ENCODE measurements at places on chromosomes 2 and 18.

DNA sequence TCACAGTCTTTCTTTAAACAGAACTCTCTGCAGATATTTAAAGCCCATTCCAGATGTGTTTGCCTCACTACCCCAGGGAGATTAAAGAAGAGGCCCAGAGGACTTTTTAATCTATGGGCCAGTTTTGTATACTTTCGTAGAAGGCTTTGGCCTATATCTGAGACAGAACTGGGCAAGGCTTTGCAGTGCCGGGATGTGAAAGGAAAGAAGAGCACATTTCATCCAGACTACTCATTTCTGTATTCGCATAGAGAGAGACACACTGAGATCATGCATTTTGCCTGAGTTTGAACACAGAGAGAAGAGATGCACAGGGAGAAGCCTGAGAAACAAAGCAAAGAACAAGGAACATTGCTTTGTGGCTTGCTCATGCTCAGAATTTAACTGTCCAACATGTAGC, 54.9 kb upstream of the SLC5A7 start:
- no peak for DNase-seq

GRCh38 chr2:121925466-121925865, 170.0 kb downstream of the TSN start:
- DNase-seq, result no peak

DNA sequence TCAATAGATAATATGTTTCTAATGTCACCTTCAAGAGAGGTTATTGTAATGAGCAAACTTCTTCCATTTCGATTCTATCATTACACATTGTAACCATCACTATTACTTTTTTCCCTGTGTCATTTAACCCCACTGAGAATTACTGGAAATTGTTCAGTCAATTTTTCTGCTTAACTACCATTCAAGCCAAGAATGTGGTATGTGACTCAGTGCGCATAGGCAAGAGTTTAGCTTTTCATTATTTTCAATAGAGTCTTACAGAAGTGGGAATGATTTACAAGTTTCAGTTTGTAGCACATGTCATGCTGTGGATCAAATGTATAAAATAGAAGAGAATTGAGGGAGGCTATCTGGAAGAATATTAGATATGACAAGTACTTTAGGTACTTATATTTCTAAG, 34.3 kb upstream of the PIEZO2 start:
- no peak for DNase-seq

- no peak for DNase-seq
These were observed 15.0 kb upstream of the PAX3 start for GRCh38 chr2:222313816-222314215.

DNA sequence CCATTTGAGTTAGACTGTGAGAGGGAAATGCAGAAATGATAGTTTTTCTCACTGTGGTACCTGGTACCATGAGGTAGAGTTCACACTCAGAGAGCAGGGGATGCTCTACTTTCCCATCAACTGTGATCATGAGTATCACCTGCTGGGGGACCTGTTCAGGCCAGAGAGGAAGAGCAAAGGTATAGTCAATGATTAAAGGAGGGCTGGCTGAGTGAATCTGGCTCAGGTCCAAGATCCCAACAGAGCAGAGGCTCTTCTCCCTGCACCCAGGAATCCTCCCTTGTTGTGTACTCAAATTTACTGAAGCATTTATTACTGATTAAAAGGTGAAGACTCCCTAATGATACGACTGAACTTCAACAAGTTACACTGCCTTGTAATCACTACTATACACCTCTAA, 104.6 kb upstream of the CHRNA1 start:
- no peak for DNase-seq

GRCh38 chr18:1078301-1078700, 173.6 kb downstream of the ADCYAP1 start:
- DNase-seq, result no peak

- DNase-seq, result no peak
These were observed 15.8 kb downstream of the D2HGDH start for GRCh38 chr2:241750076-241750840.

DNA sequence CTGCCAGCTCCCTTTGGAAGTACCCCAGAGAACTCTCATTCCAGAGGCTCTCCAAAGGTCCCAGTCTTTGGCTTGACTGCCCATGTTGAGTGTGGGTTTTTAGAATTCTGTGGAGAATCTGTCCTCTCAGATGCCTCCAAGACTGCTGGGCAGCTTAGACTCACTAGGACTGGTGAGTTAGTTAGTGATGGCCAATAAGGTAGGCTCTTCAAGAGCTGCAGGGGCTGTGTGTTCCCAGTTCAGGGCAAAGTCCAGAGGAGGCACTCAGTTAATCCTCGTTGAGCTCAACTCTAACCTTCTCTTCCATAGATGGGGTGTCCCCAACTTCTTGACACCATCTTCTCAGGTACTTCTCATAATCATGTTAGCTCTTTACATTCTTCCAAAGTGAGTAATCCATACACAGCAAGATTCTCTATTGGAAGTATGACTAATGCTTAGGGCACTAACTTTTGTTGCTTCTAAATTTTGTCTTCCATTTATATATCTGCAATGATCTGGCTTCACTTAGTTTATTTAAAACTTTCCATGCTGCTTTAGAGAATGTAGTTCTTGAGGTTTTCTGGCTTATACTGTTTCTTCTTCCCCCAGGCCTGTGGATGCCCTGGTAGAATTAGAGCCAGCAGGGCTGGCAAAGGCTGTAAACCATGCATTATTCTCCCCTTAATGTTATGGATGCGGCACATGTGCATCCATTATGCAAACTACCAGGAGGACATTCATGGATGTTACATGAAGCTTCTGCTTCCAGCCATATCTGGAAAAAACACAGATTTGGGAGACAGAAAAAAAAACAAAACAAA, 88.9 kb downstream of the POLE4 start:
- DNase-seq, result no peak

DNA sequence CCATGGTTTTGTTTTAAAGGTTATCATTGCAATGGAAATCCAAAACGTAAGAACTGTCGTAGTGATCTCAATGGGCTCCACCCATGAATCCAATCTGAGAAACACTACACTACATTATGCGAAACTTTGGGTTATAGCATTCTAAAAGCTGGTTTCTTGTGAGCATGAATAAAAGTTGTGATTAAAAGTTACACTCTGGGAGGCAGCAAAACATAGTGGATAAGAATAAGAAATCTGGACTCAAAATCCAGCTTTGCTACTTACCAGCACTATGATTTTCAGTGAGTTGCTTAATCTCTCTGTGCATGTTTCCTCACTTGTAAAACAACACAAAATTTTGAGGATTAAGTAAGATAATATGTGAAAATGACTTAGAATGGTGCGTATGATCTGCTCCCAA, 25.7 kb upstream of the THOC1 start:
- DNase-seq, result no peak

DNA sequence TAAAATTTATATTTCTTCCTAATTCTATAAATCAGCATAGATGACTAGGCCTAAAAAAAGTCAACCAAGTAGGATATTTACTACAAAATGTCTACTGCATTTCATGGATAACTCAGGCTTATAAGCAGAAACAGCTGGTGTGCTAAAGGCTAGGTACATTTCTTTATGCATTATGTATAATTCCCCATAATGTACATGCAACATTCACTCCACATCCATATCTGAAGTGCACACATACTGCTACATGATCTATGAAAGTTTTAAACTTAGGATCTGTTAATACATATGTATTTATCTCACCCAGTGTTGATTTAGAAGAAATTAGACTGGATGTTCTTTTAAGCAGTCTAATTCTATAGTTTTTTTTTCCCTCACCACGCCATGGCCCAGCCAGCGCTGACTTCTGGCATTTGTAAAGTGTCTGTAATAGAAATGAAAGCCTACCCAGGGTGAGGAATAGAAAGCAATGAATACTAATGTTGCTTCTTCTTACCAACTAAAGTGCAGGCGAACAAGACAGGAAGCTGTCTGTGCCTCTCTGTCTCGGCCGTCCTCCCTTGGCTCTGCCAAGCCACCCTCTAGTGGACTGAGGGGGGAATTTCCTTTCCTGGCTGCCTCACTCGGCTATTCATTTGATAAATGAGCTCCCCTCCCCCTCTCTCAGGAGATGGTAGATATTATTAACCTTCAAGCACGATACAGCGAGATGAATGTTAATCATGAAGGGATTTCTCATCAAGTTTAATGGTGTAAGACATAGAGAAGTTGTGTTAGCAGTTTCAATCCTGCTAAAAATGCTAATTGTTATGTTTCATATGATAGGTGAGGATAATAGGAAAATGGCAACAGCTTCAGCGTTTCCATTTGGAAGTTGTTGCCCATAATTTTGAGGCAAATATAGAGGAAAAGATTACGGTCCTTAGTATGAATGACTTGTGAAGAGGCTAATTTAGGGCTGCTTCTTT, 384.5 kb downstream of the MTX2 start:
- DNase-seq, result peak; percentile 66

GRCh38 chr2:23695890-23696751, 230.8 kb downstream of the ATAD2B start:
- DNase-seq, result no peak

DNA sequence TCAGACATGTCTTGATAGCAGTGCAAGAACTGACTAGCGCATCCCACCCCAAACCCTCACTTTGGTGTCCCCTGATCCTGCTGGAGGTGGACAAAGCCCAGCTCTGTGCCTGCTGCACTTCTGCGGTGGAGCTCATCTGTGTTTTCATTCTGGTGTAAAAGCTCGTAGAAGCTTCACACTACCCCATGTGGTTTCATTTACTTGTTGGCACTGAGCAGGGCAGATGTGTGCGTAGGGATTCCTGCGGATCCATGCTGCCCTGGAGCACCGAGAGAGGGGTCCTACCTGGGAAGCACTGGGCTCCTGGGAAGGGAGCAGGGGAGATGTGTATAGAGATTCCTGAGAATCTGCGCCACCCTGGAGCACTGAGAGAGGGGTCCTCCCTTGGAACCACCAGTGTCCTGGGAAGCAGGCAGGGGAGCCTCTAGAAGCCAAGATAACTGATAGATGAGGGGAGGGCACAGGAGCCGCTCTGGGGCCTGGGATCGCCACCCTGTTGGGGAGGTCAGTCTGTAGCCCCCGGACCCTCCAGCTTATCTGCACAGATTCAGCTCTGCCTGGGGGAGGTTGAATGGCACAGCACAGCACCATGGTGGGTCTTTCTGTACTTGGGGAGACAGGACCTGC, 106.9 kb upstream of the OTOS start:
- DNase-seq, result no peak

DNA sequence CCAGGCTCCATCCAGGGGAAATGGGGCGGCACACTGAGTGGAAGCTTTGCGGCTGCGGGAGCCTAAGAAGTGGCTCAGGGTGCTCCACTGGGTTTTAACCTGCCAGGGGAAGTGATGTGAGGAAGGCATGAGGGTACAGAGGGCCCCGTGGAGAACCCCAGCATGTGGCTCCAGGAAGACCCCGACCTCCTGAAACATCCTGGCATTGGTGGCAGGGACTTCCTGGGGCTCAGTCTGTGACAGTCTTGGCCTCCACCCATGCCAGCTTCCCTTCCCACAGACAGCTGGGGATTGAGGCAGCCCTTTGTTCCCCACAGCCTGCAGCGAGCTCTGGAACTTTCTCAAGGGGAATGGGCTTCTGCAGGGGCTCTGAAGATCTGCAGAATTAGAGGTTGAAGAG, 146.6 kb downstream of the TNS1 start:
- no peak for DNase-seq

- no peak for DNase-seq
These were observed 142.1 kb downstream of the USP34 start for GRCh38 chr2:61328707-61329251.

DNA sequence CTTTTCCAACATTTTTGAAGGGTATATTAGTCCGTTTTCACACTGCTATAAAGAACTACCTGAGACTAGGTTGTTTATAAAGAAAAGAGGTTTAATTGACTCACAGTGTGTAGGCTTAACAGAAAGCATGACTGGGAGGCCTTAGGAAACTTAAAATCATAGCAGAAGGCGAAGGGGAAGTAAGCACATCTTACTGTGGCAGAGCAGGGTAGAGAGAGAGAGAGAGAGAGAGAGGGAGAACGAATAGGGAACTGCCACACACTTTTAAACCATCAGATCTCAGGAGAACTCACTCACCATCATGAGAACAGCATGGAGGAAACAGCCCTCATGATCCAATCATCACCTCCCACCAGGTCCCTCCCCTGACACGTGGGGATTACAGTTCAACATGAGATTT, 420.3 kb downstream of the SOCS6 start:
- DNase-seq, result no peak

GRCh38 chr2:96143231-96143847, 1.9 kb downstream of the DUSP2 start:
- DNase-seq, result no peak

- no peak for DNase-seq
These were observed 87.8 kb downstream of the MAP2 start for GRCh38 chr2:209511637-209512036.

DNA sequence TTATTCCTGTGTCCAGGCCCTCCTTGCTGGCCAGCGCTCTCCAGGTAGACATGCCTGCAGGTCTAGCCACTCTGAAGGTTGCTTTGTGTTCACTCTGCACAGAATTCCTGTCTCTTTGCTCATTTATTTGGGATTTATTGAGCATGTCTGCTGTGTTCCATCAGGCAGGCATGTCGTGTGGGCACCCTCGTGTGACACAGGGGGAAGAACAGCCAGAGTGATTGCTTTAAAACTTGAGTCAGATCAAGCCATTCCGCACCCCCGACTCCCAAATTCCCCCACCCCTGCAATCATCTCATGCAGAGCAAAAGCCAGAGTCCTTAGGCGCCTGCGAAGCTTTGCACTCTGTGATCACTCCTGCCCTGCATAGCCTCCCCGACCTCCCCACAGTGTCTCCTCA, 44.7 kb upstream of the SIX2 start:
- DNase-seq, result no peak

GRCh38 chr18:36197511-36198166, 10.3 kb downstream of the MOCOS start:
- DNase-seq, result no peak

GRCh38 chr2:132811148-132811915, 141.3 kb upstream of the LYPD1 start:
- DNase-seq, result no peak

DNA sequence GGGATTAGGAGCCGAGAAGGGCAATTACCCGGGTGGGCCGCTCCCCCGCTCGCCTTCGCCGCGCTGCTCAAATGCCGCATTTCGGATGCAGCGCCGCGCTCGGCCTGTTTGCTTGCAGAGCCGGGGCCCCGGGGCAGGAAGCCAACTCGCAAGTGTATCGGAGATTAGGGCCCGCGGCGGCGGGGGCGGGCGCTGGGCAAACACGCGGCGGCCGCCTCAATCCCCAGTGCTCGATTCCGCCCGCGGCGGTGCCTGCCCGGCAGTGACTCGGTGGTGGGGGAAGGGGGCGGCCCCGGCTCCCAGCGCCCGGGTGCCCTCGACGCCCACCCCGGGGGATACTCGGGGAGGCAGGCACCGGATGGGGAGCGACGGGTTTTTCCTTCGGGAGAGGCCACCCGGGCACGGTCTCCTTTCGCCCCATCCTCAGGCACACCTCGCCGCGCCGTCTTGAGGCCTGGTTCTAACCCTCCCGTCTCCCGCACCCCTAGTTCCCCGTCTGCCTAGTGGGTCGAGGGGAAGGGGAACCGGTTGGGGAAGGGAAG, 26.6 kb upstream of the NOTO start:
- DNase-seq, result peak; percentile 88

- no peak for DNase-seq
These were observed 7.5 kb upstream of the RMDN2 start for GRCh38 chr2:37917281-37918228.

GRCh38 chr2:132489150-132489549, 72.5 kb downstream of the GPR39 start:
- no peak for DNase-seq

Data from sciatic nerve (tissue), 2 donors.